ENCODE measurements at places on chromosomes 1 and 21. TPM values are rescaled to one million over a fixed set of nuclear protein-coding genes. Genes with fewer than 3 reads are reported as not detected.
A peak's percentile ranks its signal among the peaks of the same experiment; 100 is the strongest.

Gene RIMS3
- total RNA-seq, result 4.7 TPM

Gene RGS5
- total RNA-seq, result 314 TPM

Gene ZNF683
- total RNA-seq, result 3.6 TPM

DNA sequence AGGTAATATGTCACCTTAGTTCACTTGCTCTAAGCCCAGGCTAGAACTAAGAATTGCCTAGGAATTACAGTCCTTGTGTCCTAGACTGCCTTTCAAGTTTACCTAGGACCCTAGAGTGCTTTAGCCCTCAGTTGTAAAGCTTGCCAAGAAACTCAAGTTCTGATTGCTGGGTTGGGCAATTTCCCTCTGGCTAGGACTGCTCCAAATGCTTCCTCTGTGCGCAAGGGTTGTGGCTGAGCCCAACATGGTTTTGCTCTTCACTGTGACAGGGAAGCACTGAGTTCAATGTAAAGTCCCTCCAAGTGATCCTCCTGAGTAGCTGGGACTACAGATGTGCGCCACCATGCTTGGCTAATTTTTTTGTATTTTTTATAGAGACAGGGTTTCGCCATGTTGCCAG, 102.3 kb upstream of the NEK7 start:
- H3K4me1 ChIP-seq, result no peaks in the 10 kb centered on the region
- no peak for DNase-seq
- no peak overlapping the region for H3K4me3 ChIP-seq
- H3K27ac ChIP-seq, result no peak overlapping the region
- H3K36me3 ChIP-seq, result no peaks in the 10 kb centered on the region
- H3K27me3 ChIP-seq, result no peaks in the 10 kb centered on the region

- H3K36me3 ChIP-seq, result no peaks in the 10 kb centered on the region
- no peak overlapping the region for H3K4me3 ChIP-seq
- no peaks in the 10 kb centered on the region for H3K27me3 ChIP-seq
- peaks cover 20% of the 10 kb centered on the region for H3K4me1 ChIP-seq
- no peak for DNase-seq
- H3K27ac ChIP-seq, result no peak overlapping the region
Measured at GRCh38 chr1:178030467-178030866, 60.6 kb upstream of the SEC16B start.

DNA sequence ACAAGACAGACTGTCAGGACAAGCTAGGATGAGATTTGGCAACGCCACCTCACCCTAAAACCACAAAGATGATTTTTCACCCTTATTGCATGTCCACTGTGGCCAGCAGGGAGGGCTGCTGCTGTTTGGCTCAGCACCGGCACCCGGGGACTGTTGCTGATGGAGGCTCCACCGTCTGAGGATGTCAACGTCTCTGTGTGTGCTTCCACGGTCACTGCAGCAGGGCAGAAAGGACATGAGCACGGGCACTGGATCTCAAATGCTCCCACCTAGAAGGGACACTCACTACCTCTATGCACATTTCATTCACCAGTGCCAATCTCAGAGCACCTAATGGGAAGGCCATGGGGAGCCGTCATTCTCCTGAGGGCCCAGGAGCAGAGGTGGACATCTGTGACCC, 599.6 kb downstream of the PTPRU start:
- H3K4me3 ChIP-seq, result no peak overlapping the region
- H3K27ac ChIP-seq, result no peak overlapping the region
- peaks cover 6% of the 10 kb centered on the region for H3K27me3 ChIP-seq
- H3K36me3 ChIP-seq, result no peaks in the 10 kb centered on the region
- no peaks in the 10 kb centered on the region for H3K4me1 ChIP-seq
- no peak for DNase-seq

DNA sequence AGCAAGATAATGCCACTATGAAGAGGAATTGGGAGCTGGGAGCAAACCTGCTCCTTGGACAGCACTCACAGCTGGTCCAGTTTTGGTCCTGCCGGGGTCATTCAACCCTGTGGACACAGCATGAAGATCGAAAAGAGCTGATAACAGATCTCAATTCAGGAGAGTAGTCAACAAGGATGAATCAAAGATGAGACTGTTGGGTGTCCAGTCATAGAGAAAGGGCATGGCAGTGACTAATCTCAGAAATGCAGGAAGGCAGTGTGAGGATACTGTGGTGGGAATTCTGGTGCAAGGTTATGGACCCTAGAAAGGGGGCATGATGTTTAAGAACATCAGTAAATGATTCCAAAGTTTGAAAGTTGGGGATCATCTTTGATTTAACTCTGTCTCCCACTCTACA, 261.4 kb upstream of the ZP4 start:
- no peaks in the 10 kb centered on the region for H3K36me3 ChIP-seq
- H3K4me1 ChIP-seq, result no peaks in the 10 kb centered on the region
- H3K27ac ChIP-seq, result no peak overlapping the region
- DNase-seq, result no peak
- no peaks in the 10 kb centered on the region for H3K27me3 ChIP-seq
- no peak overlapping the region for H3K4me3 ChIP-seq

GRCh38 chr21:26115305-26115704, 55.3 kb downstream of the APP start:
- peak overlapping the region; percentile 61 for H3K27ac ChIP-seq
- H3K4me1 ChIP-seq, result peaks cover 50% of the 10 kb centered on the region
- H3K4me3 ChIP-seq, result no peak overlapping the region
- no peak for DNase-seq

GRCh38 chr1:84936116-84936810, 43.3 kb upstream of the LPAR3 start:
- no peaks in the 10 kb centered on the region for H3K27me3 ChIP-seq
- no peaks in the 10 kb centered on the region for H3K36me3 ChIP-seq
- no peak overlapping the region for H3K27ac ChIP-seq
- peak; percentile 88 for DNase-seq

DNA sequence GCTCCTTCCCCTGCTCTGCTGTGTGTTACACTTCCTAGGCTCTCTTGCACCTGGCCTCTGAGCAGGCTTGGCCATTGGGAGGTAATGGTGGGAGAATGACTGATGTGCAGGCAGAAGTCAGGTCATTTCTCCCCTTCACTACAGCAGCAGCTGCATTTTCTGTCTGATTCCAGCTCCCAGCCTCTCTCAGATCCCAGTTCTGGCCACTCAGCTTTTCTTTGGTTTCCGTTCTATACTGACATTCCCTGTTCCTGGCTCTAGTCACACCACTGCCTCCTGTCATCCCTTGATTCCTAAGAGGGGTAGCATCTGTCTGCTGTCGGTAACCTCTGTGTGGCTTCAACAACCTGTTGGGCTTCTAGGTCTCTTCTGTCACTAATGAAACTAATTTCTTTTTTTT, 127.7 kb upstream of the HOOK1 start:
- no peak for DNase-seq
- no peaks in the 10 kb centered on the region for H3K36me3 ChIP-seq
- no peak overlapping the region for H3K4me3 ChIP-seq
- no peaks in the 10 kb centered on the region for H3K4me1 ChIP-seq
- no peak overlapping the region for H3K27ac ChIP-seq

Data from stomach (tissue), 19 donors.